ENCODE measurements at places on chromosomes 2 and 18. TPM values are rescaled to one million over a fixed set of nuclear protein-coding genes. Genes with fewer than 3 reads are reported as not detected.

DNA sequence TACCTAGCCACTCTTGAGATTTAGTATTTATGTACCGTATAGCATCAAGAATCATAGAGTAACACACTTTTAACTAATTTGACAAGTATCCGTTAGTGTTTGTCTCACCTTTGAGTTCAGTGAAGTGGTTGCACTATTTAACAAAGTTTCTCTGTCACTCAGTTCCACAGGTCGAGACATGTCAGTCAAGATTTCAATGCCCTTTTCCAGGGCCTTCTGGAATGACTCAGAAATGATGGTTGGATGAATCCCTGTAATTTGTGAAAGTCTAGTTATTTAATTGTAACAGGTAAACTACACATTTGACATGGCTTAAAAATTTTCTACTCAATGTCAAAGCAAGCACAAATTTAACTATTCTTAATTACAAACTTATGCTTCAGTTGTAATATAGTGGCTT, 9.7 kb downstream of the CCT4 start:
- no peak for DNase-seq

Gene PIEZO2
- total RNA-seq = 6.6 TPM

Gene LHCGR
- total RNA-seq = not detected

DNA sequence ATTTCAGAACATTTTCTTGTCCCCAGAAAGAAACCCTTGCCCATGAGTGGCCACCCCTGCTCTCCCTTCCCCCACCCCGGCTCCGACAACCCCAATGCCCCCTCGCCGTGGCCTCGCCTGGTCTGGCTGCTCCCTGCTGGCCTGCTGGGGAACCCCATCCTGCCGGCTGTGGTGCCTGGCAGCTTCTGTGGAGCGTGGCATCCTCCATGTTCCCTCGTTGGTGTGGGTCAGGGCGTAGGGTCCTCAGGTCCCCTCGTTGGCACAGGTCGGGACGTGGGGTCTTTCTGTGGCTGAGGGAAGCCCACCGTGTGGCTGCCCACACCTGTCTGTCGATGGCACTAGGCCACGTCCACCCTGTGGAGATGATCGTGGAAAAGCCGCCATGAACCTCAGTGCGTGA, 61.9 kb downstream of the NFATC1 start:
- no peak for DNase-seq

- no peak for DNase-seq
Observed at GRCh38 chr18:50678651-50679050, 118.8 kb downstream of the MAPK4 start.

Gene PASK
- total RNA-seq = 1.5 TPM

Gene CBLN2
- not detected for total RNA-seq

GRCh38 chr2:43592443-43592842, 3.4 kb downstream of the THADA start:
- peak; percentile 77 for DNase-seq

GRCh38 chr2:129319422-129319717, 660.1 kb upstream of the RAB6C start:
- DNase-seq = no peak
